ENCODE measurements at places on chromosomes 3 and 15.

- DNase-seq: peak; percentile 11
Observed at GRCh38 chr15:57082054-57082728, 163.7 kb downstream of the TCF12 start.

DNA sequence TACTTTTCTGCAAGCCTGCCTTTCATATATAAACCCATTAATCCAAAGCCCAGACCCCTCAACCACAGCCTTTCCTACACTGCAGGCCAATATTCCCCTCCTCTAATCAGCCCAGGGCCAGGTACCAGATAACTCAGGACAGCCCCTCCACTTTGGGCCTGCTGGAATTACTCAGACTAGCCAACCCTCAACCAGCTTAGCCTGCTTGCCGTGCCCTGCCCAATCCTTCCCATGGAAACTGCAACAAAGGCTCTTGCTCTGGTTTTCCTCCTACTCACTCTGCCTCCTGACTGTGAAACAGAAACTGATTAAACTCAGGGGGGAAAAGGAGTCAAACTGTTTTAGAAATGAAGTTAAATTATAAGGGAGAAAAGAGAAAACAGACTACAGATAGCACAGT is 248.1 kb downstream of the KLF13 start:
- no peak for DNase-seq

DNA sequence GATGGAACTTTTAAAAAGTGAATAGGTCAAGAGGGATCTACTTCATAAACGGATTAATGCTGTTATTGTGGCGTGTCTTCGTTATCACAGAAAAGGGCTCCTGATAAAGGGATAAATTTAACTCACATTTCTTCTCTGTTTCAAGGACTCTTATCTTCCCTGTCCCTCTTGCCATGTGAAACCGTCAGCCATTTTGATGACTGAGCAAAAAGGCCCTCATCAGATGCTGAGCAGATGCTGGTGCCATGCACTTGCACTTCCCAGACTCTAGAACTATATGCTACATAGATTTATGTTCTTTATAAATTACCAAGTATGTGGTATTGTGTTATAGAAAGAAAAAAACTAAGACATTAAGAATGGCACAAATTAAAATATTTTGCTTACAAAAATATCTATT is 1011.8 kb upstream of the GBE1 start:
- DNase-seq: no peak

DNA sequence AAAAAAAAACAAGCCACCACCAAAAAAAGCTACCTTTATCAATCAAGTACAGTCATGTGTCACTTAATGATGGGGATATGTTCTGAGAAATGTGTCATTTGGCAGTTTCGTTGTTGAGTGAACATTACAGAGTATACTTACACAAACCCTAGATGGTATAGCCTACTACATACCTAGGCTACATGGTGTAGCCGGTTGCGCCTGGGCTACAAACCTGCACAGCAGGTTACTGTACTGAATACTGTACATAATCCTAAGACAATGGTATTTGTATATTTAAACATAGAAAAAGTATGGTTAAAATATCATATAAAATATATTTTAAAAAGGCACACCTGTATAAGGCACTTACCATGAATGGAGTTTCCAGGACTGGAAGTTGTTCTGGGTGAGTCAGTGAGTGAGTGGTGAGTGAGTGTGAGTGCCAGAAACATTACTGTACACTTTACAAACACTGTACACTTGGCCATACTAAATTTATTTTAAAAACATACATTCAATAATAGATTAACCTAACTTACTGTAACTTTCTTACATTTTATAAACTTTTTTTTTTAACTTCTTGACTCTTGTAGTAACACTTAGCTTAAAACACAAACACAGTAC is 25.9 kb upstream of the JMJD7 start:
- DNase-seq: peak; percentile 63

GRCh38 chr15:52498706-52499105 is 30.0 kb downstream of the MYO5A start:
- DNase-seq: no peak

DNA sequence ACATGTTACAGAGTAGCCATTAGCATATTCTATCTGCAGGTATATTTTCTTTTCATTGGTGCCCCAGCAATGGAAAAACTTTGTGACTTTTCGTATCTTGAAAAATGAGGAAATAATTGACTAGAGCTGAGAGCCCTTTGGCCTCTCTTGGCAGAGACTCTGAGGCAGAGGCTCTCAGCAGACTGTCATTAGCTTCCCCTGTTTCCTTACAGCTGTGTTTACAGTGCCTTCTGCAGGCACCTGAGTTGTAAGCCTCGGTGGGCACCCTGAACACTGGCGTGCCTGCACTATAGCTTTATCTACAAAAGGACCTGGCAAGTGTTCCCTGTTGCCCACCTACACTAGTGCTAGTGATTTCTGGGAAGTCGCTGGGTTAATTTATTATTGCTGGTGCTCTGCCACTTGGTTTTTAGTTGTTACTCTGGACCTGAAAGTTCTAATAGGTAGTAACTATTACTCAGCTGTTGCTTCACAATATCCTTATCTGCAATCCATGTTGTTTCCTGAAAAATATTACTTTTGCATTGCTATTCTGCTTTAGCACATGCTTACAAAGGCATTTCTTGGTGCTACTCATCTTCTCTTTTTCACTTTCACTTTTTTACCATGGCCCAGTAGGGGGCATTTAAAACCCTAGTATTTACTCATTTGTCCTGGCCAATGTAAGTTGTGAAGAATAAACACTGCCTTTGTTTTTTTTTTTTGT is 7.8 kb upstream of the GPR171 start:
- no peak for DNase-seq

DNA sequence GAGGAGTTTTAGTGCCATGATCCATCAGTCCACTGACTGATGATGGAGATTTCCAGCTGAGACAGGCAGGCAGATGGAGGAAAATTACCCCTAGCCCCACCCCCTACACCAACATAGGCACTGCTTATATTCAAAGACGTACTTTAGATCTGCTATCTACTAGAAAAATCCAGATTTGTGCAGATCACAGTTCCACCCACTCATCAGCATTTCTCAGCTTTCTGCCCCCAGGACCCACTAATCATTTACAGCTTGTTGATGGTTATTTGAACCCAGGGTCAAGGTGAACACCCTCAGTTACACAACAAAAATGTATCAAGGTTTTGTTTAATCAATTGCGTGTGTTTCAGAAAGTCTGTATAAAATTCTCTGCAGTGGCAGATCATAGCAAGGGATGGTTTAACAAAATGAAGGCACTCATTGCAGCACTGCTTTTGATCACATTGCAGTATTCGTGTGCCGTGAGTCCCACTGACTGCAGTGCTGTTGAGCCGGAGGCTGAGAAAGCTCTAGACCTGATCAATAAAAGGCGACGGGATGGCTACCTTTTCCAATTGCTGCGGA is at the start of gene HRG:
Gene HRG, plus strand, starts transcription at position 390 of the 564 bp plus-strand sequence. Its CDS starts 18 bp downstream, at position 408.
- DNase-seq: no peak

DNA sequence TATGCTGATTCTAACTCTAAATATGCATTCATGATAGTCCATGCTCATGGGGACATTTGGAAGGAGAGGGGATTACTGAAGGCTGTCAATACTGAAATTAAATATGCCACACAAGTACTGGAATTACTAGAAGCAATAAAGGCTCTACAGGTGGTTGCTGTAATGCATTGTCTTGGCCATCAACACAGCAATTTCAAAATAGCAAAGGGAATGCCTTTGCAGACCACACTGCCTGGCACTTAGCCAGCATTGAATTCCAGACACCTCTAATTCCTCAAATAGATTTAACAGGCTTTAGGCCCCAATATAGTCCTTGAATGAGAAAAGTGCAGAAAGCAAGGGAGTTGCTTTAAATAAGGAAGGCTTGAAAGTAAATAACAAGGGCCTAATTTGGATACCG is 115.8 kb upstream of the PLCL2 start:
- DNase-seq: peak; percentile 69

Data from kidney tubule cell (primary cell).